ENCODE measurements at places on chromosomes 1 and 21. TPM values are rescaled to one million over a fixed set of nuclear protein-coding genes. Genes with fewer than 3 reads are reported as not detected.

Gene CRYAA
- total RNA-seq: 2.1 TPM

Gene OVAAL
- total RNA-seq: not detected

Gene GRIK3
- total RNA-seq: not detected

Gene MX2
- 56.7 TPM for total RNA-seq

Gene RNU1-3
- total RNA-seq: 1,290 TPM

Gene PADI3
- total RNA-seq: 3.4 TPM

Gene DONSON
- 21.9 TPM for total RNA-seq

Gene HJV
- not detected for total RNA-seq

DNA sequence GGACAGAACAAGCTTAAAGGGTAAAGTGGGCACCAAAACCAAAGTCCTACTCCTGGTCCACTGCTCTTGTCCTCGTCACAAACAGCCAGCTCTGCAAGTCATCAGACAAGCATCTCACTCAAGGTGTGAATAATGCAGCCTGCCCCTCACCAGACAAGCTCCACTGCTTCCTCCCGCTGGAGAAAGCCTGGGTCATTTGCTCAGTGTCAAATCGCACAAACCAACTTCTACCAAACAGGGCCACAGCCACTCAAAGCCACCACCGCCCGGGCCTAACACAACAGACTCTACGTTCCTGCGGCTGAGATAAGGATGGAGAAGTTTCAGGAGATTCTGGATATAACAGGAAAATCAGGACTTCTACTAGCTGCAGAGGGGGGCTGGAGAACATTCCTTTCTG, 3.3 kb downstream of the SSBP3 start:
- DNase-seq: no peak

DNA sequence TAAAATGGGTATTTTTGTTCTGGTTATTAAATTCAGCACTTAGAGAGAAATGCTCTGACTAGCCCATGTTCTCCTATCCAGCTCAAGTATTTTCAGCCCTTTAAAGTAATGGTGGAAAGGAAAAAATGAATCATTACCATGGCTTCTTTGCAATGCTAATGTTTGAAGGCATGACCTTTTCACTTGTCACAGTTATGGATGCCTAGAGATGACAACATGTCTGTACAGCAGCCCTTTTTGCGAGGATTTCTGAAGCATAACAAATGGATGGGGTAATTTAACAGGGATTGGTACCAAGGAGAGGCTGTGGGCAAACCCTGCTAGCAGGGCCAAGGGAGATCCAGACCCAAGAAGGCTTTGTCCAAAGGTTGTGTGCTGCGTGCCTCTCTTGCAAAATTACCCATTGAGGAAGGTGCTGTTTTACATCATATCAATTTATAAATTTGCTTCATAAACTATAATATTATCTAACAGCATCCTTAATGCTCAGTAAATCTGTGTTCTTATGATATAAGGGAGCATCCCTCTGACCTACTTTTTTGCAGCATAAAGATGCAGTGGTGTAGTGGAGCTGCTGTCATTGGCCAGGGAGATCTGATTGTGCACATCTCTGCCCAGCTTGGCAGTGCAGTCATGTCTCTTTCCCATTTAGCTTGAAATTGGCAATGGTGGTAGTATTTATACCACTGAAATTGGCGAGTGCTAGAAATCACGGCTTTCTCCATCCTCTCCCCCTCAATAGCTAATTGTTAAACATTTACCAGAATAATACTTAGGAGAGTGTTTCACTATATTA, 327.1 kb downstream of the PCP4 start:
- DNase-seq: no peak

GRCh38 chr1:78603206-78603605, 17.0 kb upstream of the IFI44L start:
- DNase-seq: no peak

DNA sequence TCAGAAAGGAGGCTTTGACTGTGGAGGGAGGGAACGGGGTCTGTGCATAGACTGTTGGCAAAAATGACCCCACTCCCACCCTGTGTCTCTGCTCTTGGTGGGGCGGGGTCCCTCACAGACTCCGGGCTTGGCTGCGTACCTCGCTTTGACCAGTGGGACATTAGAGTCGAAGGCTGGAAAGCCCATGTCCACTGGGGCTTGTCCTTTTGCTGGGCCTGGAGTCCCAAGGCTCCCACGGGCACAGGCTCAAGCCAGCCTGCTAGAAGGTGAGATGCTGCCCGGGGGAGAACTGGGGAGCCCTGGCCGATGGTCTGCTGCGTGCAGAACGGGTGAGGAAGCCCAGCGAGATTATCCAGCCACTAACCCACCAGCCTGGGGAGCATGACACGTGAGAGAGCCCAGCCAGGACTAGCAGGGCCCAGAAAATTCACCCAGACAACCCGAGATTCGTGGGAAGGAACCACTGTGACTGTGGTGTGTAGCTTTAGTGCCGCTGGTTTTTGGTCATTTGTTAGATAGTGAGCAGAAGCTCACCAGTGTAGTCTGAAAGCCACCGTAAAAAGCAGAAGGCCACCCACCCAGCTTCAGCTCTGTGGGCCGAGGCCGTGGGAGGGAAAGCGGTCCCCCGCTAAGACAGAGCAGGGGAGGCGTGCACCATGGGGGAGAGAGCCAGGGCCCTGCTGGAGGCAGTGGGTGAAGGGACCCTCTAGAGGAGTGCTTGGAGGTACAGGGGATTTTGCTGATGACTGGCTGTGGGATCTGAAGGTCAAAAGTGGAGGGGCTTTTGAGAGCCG, 78.3 kb upstream of the C1orf174 start:
- no peak for DNase-seq

DNA sequence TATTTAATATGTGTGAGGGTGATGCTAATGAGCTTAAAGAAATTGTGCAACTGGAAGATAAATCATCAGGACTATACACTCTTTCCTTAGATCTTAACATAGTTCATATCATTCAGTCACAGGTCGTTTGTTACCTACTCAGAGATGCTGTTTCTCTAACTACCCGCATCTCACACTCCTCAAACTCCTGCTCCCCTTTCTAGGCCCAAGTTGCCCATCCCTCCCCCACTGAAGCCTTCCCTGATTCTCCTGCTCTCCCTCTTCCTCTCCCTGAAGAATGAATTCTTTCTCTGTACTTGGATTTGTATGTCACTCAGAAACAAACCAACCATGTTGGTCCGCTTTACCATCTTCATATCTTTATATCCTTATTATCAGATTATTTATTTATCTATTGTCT, 9.1 kb downstream of the SH3GLB1 start:
- no peak for DNase-seq

GRCh38 chr1:212970085-212970484, 19.7 kb downstream of the VASH2 start:
- no peak for DNase-seq

DNA sequence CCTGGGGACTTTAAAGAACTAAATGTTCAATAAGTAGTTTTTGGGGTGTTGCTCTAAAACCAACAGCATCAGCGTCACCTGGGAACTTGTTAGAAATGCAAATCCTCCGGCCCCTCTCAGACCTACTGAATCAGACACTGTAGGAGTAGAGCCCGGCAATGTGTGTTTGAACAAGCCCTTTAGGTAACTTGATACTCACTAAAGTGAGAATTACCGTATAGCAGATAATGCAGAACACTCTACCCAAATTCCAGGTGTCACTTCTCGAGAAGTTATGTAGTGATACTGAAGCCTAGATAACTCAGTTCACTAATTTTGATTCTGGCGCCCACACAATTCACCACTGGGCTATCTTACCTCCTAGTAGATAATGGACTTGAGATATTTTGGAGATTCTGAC, 3.7 kb upstream of the DPT start:
- no peak for DNase-seq

GRCh38 chr1:172497230-172497629, 35.7 kb upstream of the SUCO start:
- no peak for DNase-seq

GRCh38 chr1:43802356-43802980, 95.1 kb downstream of the ST3GAL3 start:
- DNase-seq: no peak

DNA sequence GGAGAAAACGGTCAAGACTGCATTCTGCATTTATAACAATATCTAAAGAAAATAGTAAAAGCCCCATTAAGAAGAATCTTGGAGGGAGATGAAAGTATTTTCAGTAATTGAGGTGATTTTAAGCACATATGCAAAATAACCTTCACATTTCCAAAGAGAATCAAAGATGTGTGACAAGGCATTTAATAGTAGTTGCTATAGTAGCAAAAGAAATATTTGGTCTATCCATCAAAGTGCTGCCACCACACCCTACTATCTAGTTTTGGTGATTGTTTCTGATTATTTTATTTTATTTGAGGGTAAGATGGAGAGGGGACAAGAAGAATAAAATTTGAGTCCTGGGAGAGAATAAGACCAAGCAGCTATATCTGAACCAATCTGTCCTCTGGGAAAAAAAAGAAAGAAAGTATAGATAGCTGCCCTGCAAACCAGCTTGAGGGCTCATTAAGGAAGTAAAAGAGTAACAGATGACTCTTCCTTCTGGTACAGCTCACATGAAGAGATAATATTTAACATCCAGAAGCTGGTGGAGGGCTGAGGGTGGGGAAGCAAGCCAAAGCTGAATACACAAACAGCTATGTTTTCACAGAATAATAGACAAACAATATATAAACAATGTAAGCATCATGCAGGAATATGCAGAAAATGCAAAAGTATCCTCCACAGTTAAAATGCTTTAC, 47.2 kb upstream of the RASAL2 start:
- DNase-seq: no peak

DNA sequence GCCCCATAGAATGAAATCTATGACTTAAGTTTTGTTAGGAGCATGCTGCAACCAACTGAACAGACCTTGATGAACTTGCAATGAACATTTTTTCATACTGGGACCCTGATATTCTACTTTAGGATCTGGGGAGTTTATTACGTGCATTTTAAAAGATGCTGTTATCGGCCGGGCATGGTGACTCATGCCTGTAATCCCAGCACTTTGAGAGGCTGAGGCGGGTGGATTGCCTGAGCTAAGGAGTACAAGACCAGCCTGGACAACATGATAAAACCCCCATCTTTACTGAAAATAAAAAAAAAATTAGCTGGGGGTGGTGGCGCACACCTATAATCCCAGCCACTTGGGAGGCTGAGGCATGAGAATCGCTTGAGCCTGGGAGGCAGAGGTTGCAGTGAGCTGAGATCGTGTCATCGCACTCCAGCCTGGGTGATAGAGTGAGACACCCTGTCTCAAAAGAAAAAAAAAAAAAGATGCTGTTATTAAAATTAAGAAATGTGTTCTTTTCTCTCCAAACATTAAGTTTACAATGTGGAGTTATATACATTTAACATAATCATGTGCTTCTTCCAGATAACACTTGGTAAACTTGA, 7.1 kb downstream of the MPZL1 start:
- DNase-seq: no peak

GRCh38 chr1:211731456-211732292, 56.3 kb upstream of the NEK2 start:
- DNase-seq: no peak

GRCh38 chr1:32341186-32341757, 5.2 kb upstream of the MARCKSL1 start:
- no peak for DNase-seq

DNA sequence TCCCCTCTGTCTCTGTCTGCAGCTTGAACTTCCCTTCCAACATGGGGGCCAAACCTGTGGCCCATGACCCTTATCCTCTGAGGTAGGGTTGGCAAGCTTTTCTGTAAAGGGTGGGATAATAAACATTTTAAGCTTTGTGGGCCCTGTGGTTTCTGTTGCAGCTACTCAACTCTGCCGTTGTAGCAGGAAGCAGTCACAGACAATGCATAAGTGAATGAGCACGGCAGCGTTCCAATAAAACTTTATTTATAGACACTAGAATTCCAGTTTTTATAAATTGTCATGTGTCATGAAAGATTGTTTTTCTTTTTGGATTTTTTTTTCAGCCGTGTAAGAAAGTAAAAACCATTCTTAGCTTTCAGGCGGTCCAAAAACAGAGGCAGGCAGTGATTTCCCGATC, 18.2 kb upstream of the CDK18 start:
- no peak for DNase-seq

DNA sequence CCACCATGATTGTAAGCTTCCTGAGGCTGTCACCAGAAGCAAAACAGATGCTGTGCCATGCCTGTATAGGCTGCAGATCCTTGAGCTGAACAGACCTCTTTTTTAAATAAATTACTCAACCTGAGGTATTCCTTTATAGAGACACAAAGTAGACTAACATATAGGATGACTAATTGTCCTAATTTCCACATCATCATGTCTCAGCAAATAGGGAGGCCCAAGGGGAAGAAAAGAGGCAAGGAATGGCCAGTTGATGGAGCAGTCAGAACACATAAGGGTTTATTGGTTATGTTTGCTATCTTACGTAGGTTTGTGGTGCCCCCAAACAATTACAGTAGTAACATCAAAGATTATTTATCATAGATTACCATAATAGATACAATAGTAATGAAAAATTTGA, 126.2 kb downstream of the RASAL2 start:
- DNase-seq: no peak

DNA sequence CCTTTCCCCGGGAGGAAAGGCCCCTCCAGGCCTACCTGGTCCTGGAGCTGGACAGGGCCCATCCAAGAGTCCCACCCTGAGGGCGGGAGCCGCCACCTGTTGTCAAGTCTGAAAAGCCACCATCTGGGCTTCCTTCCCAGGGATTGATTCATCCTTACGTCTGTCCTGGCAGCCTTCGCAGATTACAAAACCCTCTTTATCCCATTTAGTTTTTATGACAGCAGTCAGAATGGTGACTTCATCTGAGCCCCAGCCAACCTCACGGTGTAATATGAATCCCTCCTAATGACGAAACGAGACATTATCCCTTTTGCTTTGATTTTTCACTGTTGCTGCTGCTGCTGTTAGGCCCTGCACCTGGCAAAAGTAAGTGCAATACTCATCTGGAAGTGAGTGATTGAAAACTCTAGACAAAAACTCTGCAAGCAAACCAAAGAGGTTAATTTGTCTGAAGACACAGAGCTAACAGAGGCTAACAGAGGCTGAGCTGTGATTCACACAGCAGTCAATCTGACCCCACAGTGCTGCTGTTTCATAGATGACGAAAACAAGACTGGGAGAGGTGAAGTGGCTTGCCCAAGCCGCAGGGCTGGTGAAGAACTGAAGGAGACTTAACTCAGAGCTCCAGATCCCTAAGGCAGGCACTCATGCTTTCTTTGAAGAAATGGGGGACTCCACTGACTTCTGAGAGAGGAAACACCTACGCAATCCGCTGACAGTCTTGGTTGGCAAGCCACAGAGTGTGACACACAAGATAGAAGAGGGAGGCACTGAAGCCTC, 30.0 kb upstream of the S100A7 start:
- DNase-seq: peak; percentile 93

DNA sequence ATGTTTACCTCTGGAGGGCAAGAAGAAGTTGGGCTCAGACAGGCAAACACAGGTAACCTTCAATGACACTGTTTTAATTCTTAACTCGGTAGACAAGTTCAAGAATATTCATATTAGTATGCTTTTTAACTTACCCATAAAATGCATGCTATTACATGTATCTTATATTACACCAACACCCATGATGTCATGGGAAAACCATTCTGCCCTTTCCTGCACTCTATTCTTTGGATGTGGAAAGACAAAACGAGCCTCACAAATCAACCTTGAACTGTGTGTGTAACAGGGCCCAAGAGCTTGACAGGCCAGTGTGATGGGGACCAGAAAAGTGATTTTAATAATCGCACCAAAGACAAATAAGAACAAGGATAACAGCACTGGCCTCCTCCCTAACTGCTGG, 22.6 kb upstream of the RAP1GAP start:
- no peak for DNase-seq

Measured in Panc1 (cell line).